ENCODE measurements at places on chromosomes 6 and 20.

DNA sequence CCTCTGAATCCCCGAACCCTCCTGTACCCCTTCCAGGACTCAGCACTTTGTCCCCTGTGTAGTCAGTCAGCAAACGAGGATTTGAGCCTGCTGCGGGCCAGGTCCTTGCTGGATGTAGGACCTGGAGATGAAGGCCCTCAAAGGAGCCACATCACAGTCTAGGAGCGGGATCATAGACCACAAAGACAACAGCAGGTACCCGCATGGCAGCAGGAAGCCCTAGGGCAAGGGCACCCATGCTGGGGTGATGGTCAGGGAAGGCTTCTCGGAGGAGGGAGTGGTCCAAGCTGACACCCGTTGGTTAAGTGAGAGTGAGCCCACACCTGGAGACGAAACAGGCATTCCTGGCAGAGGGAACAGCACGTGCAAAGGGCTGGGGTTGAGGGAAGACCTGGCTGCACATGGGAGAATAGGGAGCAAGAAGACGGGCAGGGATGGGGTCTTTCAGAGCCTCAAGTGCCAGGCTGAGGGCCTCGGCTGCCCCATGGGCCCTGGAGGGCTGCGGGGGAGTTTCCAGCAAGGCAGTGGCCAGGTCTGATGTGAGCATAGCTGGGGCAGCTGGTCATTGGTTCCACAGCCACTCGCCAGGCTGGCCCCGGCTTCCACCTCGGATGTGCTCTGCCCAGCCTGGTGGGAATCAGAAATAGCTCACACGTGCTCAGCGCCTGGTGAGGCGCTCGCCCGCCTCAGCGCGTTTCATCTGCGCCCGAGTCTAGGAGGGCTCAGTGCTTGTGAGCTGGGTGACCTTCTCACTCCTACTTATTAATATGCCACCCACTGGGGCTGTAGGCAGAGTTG is 15.0 kb downstream of the DLGAP4 start:
- DNase-seq, result peak; percentile 12

- DNase-seq, result no peak
Observed at GRCh38 chr6:144566868-144567615, 281.9 kb downstream of the UTRN start.

GRCh38 chr6:7566107-7566506 is 23.9 kb upstream of the SNRNP48 start:
- DNase-seq, result no peak

DNA sequence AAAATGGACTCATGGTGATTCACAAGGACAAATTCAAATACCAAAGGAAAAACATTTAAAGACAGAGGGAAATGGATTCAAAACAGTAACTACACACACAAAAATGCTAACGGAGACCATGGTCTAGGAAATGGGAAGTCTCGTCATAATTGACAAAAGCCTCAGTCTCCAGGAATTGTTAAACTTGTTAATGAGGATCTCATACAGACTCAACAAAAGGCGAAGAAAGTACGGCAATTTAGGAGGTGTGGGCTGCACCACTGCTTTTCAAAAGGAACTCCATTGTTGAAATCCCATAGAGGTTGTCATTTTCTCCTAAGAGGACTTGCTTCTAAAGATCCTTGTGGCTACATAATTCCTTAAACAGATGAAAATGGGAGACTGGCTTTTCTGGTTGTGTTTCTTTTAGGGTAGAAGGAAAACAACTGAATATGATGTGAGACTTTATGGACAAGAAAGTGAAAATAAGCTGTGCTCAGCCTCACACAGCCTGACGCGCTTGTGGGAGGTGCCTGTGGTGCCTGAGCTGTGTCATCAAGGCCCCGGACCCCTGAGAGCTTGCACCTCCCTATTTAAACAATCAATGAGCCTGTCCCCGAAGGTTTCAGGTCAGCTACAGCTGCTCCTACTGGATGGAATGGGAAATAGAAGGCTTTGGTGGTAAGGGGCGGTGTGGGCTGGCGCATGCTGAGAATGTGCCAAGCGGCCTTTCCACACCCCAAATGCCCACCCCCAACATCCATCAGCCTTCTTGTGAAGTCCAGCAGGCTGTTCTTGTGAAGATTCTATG is 2.5 kb upstream of the CLDN20 start:
- no peak for DNase-seq

GRCh38 chr20:19288636-19289035 is 76.2 kb downstream of the SLC24A3 start:
- no peak for DNase-seq
